ENCODE measurements at places on chromosomes 5 and 9.

DNA sequence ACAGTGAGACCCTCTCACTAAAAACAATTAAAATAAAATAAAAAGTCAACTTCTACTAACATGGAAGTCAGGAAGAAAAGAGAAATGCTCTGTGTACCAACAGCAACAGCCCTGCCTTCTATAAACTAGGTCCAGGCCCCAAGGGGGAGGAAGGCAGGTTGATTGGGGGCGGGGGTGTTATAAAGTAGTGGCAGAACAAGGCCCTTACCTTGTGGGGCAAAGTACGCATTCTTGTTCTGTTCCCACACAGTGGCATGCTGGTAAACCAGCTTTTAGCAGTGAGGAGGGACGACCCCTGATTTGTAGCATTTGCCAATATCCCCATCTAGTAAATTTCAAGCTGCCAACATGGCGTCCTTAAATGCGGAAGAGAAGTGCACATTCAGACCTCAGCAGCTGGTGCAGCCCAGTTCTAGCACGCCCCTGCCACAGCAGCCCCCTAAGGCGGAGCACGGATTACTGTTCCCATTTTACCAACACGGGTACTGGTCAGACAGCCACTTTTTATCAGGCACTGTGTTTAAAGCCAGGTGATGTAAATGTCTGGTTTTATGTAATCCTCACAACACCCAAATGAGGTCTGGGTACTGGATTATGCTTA, 69.5 kb downstream of the GTF3C4 start:
- DNase-seq = peak; percentile 61

DNA sequence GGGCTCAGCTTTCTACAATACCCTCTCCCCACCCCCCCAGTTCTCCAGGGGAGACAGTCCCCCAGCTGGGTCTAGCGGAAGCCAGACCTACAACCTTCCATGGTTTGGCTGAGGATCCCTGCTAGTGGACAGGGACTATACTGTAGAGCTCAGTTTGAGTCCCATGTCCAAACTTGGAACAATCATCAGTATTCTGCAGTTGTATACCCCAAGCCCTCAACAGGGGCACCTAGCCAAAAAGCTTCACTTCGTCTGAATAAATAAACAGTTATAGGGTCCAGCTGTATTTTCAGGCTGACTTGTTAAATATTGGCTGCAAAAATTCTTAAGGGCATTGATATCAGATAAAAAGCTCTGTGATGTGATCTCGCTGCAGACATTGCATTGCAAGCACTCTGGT, 15.4 kb upstream of the C9 start:
- no peak for DNase-seq

GRCh38 chr9:109017493-109017892, 4.2 kb upstream of the CTNNAL1 start:
- DNase-seq = no peak

DNA sequence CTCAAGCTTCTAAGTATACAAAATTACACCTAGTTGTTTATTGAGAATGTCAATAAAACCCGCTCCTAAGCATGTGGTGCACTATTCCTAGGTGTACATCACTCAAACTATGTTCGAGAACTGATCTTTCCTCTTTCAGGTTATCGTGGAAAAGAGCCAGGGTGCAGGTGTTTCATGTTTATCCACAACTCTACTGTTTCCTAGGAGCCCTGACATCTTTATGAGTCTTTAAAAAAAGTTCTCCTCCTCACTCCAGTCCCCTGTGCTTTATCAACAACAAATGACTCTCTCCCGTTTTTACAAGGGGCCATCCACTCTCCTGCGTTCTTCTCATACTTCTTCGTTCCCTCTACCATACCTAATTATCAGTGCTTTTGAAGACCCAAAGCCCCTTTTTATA, 78.8 kb upstream of the NFIL3 start:
- no peak for DNase-seq

DNA sequence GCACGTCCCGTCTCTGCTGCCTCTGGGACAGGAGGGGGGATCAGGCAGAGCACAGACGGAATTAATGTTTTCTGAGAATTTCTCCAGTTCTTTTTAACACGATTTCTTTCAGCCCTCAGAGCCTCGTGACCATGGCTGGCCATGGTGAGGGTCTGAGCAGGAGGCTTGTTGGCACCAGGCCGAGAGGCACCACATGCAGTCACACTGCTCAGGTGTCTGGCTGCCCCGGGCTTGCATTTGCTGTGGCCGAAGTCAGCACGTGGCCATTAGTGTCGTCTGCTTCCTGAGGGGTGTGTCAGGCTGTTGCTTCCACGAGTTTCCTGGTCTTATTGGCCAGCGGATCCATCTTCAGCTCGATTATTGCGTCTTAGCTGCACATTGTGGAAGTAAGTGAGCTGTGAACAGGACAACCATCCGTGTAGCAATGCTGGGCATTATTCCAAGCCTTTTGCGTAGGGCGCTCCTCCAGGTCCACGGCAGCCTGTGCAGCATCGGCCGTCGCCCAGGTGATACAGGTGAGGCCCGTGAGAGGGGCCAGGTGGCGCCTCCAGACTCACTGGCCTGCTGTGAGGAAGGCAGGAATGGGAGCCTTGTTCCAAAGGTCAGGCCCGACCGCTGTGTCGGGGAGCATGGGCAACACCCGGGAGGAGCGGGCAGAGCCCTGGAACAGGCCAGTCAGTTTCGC, 114.2 kb upstream of the CACNA1B start:
- DNase-seq = no peak

DNA sequence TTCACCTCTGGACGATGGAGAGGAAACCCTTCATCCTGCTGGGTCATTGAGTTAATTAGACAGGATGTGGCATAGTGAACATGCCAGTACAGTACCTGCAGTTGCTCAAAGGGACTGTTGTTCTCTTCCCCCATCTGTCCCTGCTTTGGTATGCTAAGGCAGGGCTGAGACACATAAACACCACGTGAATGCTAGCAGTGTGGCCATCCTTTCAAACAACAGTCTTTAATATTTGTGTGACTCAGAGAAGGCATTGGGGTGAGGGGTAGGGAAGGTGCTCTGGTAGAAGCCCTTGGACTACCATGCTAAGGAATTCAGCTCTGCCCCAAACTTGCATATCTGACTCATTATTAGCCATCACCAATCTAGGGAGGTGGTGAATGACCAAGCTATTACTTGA, 180.2 kb upstream of the ZNF618 start:
- no peak for DNase-seq

- DNase-seq = no peak
These were observed 82.3 kb downstream of the CRB2 start for GRCh38 chr9:123438321-123438720.

- peak; percentile 72 for DNase-seq
These were observed 26.9 kb upstream of the EEIG1 start for GRCh38 chr9:128007566-128008138.

- DNase-seq = no peak
These were observed 43.3 kb upstream of the ALDH1A1 start for GRCh38 chr9:72996114-72996513.

DNA sequence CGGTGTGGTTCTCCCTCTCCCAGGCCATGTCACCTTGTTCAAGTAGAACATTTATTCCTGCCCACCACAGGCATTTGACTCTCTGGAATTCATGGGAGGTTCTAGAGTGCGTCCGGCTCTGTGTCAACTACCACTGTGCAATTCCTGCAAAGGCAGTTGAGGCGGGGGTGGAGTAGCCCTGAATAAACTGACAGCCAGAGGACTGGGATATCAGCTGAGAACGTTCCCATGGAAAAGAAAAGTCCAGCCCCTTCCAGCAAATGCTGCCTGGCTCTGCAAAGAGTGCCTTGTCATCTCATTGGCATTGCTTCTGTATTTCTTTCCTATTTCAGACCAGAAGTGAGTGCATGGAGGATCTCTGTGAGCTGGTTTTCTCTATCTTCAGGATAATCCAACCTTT, 18.9 kb upstream of the MEGF9 start:
- no peak for DNase-seq

- no peak for DNase-seq
These were observed 17.7 kb upstream of the LRRC14B start for GRCh38 chr5:173392-174290.

- DNase-seq = no peak
These were observed 225.5 kb downstream of the NDUFS4 start for GRCh38 chr5:53785924-53786323.

GRCh38 chr9:106962122-106962521, 99.2 kb downstream of the ZNF462 start:
- DNase-seq = no peak

All from left colon (tissue), 2 donors.